ENCODE measurements at places on chromosomes 13 and 19.

GRCh38 chr13:32998966-32999365, 17.3 kb upstream of the KL start:
- no peak for DNase-seq

- no peak for DNase-seq
Observed at GRCh38 chr13:49925881-49926418, 10.2 kb downstream of the SPRYD7 start.

GRCh38 chr19:29532956-29533355, 7.2 kb downstream of the VSTM2B start:
- DNase-seq = no peak

GRCh38 chr19:21508198-21508597, 2.8 kb downstream of the ZNF429 start:
- no peak for DNase-seq

All from cerebellar nuclear complex (tissue), 1 donor.